CD4-positive, alpha-beta T cell treated with Interleukin-17A for 1 hour (primary cell): ENCODE measurements at places on chromosomes 13 and 19.

DNA sequence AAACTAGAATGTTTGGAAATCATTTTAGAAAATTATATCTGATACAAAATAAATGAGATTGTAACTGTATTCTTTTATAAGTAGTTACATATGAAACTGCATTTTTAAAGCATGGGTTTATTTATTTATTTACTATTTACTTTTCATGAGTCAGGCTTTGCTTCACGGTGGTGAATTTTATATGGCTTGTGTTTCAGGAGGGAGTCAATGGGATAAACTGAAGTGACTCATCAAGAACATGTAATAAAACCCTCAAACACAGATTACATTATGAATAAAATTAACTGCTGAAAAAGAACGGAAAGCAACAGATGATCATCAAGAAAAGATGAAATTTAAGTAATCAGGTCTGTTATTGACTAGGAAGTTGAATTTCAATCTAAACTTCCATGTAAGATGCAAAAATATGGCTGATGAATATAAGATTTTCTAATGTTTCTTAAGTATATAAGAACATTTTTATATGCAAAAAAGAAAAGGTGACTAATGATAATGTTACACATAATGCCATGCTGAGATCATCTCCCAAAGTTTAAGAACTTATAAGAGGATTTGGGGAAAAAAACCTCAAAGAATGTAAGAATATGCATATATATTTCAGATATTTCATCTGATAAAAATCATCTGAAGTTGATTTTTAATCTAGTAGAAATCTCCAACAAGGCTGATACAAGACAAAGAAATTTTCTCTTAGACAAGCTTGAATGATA, 383.6 kb downstream of the SLITRK1 start:
- no peak for DNase-seq

DNA sequence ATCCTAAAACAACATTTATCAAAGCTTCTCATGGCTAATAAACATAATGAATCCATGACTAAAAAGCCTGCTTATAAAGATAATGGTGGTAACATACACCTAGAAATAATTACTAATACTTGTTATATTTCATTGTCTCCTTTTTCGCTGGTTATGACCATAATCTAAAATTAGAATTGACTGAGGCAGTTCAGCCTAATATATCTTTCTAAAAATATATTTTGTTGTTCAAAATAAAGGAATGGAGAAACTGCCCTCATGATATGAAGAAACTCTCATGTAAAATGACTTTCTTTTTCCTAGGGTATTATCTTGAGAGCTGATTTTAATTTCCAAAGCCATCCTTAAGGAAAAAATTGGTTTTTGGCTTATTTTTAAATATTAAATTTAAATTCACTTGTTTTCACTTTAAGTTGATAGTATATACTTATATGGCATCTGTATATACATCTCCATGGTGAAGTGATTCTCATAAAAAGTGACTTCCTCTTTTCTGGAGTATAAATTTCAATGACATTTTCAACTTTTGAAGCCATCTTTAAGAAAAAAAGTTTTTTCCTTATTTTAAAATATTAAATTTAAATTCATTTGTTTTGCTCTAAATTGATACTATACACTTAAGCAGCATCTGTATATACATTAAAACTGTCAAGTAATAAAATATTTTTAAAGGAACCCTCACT, 204.6 kb downstream of the VWA8 start:
- no peak for DNase-seq

DNA sequence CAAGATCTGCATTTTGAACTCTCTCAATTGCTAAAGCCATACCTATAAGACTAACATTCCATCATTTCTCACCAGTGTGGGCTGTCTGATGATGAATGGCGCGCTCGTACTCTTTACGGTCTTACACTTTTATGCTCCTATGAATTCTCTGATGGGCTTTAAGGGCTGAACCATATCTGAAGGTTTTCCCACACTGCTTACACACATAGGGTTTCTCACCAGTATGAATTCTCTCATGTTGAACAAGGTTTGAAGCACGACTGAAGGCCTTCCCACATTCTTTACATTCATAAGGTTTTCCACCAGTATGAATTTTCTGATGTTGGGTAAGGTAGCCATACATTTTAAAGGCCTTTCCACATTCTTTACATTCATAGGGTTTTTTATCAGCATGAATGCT, 18.8 kb upstream of the ZNF607 start:
- DNase-seq: no peak

DNA sequence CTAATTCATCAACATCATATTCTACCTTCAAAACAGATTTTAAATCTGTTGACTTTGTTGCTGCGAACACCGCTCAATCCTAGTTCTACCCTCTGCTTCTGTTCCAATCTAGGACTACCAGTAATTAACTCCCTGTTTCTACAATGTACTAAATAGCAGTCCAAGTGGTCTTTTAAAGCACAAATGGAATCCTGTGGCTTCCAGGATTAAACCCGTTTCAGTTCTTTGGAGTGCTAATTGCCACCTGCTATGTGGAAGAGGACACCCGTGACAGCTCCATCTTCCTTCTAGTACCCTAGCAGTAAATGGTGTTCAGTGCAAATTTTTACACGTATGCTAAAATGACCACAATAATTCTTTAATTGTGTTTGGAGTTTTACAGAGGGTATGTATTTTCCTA, 232.1 kb downstream of the TDRD3 start:
- DNase-seq: no peak

GRCh38 chr19:16112778-16113177, 1.1 kb downstream of the RAB8A start:
- no peak for DNase-seq

DNA sequence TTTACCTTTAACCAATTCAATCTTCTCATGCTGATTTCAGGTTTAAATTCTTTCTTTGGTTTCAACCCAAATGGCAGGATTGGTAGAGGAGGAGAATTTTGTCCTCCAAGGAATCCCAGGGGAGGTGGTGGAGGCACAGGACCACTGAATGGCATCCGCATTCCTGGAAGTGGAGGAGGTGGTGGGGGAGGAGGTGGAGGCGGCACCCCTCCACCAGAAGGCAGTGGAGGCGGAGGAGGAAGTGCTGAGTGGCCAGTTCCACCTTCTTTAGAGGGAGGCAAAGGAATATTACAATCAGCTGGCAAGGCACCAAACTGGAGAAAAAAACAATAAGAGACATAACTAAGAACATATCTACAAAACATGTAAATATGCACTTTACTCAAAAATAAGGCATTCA, 192.9 kb downstream of the DIAPH3 start:
- DNase-seq: no peak

DNA sequence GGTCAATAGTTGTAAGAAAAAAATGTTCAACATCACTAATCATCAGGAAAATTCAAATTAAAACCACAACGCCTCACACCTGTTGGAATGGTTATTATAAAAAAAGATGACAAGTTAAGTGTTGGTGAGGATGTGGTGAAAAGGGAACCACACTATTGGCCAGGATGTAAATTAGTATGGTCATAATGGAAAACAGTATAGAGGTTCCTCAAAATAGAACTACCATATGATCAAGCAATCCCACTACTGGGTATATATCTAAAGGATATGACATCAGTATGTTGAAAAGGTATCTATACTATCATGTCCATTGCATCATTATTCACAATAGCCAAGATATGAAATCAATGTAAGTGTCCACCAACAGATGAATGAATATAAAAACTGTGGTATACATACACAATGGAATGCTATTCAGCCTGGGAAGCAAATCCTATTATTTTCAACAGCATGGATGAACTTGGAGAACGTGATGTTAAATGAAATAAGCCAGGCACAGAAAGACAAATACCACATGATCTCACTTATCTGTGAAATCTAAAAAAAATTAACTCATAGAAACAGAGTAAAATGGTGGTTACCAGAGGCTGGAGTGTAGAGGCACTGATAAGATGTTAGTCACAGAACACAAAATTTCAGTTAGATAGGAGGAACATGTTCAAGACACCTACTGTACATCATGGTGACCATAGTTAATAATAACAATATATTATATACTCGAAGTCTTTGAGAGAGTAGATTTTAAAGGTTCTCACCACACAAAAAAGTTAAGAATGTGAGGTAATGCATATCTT, 56.6 kb downstream of the TBC1D4 start:
- no peak for DNase-seq

- no peak for DNase-seq
Measured at GRCh38 chr19:6819323-6819722, 46.8 kb downstream of the VAV1 start.

- no peak for DNase-seq
Measured at GRCh38 chr19:42174188-42174587, 41.9 kb upstream of the POU2F2 start.

DNA sequence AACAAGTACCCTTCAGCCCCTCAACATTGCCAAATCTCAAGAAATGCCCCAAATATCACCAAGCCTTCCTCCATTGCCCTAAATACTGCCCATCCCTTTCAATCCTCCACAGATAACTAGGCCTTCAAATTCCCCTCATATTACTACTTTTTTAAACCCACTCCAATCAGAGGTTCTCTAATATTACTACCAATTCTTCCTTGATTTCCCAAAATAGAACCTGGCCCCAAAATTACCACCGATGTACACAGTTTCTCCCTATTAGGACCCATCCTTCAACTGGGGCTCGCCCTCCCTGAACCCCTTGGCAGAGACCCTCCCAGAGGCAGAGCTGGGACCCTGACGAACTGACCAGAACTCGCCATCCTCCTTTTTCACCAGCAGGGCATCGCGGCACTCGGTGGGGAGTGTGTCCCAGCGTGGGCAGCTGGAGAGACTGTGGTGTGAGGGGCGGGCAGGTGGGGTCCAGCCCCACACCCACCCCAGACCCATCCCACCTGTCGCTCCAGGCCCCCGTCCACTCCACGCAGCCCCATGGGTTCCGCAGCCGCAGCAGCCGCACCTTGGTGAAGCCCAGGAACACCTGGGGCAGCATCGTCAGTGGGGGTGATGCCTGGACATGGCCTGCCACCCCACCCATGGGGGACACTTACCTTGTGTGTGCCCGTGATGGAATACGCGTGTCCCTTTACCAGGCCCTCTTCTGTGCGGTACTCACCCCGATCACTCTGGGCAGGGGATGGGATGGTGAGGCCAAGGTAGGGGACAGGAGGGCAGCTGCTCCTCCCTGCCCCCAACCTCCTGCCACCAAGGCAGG, 6.1 kb downstream of the CAPN12 start:
- DNase-seq: no peak

DNA sequence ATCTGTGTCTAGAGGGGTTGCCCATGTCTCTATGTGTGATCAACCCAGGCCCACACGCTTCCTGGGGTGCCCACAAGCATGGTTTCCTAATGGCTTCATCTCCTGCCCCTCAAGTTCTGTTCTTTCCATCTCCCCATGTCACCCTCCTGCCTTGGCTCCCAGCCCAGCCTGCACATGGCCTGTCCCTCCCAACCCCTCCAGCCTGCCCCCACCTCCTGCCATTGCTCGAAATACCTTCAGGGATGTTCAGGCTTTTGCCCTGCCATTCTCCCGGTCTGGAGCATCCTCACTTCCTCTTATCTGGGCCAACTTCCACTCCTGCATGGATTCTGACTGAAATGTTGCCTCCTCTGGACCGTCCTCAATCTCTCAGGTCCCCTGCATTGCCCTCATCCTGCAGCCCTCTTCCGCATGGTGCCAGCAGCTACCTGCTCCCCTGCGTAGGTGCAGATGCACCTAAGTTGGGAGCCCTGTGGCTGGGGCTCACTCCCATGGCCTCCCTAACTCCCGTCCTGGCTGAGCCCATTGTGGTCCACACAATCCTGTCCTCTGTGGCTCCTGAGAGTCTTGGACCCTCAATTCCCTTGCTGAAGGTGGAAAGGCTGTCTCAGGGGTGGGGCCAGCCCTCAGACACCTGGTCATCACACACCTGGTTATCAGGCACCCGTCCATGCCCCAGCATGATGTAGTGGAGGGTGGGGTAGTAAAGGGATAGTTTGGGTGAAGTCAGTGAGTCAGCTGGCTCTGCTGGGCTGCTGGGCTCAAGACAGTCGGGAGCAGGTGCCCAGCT, 152.1 kb downstream of the URI1 start:
- no peak for DNase-seq

DNA sequence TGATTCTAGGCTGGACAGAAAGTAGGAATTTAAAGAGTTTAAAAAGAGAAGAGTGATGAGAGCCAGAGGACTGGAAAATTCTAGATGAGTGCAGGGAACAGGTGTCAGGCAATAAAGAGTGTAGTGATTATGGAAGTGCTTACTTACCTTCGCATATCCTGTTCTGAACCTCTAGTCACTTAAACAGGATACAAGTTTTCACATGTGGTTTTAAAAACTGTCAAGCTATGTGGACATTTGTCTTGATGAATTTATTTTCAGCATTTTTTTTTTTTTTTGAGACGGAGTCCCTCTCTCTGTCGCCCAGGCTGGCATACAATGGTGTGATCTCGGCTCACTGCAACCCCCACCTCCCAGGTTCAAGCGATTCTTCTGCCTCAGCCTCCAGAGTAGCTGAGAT, 34.3 kb upstream of the IL17D start:
- DNase-seq: peak; percentile 18

DNA sequence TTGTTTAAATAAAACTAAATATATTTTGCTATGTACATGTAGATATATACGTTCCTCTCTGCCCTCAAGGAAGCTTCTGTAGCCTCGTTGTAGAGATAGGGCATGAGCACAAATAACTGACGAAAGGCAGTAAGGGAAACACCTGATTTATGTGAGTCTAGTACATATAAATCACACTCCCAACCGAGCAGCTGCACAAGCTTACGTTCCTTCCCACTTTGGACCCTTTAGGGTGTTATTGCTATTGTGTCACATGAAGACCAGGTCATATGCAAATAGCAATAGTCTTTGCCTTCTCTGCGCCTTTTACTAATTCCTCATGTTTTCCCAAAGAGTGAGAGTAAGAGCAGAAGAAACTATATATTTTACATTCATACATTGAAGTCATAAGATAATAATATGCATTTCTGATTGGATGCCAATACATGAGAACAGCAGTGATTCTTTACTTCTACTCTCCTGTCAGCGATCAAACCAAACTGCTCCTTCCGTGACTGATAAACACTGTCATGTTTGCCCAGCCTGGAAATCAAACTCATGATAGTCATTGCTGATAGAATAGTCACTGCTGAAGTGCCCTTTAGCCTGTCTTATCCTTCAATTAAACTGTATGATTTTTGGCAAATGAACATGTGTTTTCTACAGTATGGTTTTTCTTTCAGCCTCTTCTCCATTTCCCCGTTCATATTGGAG, 127.2 kb upstream of the MAB21L1 start:
- DNase-seq: no peak

- no peak for DNase-seq
Measured at GRCh38 chr19:51014242-51014641, 5.3 kb downstream of the KLK10 start.

DNA sequence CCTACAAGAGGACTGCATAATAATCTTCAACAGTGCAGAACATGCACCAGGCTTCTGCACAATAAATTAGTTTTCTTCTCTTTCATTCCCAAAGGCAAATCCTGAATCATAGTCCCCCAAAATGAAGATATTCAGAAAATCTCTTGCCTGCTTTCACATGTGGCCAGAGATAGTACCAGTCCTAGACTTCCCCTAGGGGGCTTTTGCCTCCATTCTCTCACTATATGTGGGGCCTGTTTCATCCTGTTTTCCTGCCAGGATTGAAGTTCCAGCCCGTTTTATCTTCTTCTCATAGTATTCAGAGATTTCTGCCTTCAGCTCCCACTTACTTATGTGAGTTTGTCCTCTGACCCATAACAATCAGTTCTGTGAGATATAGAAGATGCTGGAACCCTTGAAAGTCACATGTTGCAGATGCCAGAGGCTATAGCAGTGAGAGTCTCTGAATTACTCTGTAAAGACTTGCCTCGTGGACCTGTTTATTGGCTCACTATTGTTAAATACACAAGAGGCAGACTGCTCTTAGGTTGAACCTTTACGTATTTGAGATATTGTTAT, 421.9 kb upstream of the PCDH9 start:
- no peak for DNase-seq
